ENCODE measurements at places on chromosomes 4 and X.

GRCh38 chrX:48711162-48711928 lies 14.8 kb downstream of the SUV39H1 start:
- DNase-seq = no peak

DNA sequence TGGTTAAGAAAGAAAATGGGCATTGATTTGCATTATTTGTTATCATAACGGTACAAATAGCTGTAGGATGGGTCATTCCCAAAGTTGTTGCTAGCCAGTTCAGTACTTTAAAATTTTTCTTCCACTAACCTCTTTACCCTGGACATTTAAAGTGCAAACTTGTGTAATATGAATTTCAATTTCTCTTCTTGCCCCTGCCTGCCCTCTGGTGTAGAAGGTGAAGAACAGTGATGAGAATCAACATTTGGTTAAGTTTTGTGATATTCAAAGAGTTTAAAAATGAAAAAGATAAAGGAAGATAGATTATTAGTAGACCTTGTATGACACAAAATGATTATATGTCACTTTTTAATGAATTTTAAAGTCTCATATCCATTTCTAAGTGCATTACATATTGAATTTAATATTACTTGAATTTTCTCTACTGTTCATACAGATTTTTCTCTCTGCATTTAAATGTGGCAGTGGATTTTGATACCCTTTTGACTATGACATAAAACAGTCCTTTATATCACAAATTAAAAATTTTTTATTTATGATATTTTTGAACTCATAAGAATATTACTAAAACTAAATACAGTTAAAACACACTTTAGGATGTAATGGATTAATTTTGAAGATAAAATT lies 337.7 kb downstream of the BMPR1B start:
- peak; percentile 74 for DNase-seq

- peak; percentile 46 for DNase-seq
Measured at GRCh38 chrX:153723351-153724251, 586 bp downstream of the BCAP31 start.

DNA sequence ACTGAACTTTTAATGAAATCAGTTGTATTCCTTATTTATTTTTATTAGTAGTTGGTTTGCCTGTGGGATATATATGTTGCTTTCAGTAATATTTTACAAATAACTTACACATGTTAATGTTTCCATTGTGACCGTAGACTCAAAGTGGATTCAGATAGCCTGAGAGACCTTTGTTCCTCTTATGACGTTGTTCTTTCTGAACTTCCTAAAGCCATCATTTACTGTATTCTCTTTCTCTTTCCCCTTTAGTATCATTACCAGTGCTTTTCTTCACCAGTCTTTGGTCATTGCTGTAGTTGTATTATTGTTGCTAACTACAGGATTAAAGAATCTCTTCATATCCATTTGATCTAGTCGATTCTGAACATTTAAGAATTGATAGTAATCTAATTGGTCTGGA lies 4.3 kb downstream of the STIM2 start:
- DNase-seq = no peak

GRCh38 chrX:13051529-13052172 lies 7.2 kb upstream of the FAM9C start:
- DNase-seq = peak; percentile 49

DNA sequence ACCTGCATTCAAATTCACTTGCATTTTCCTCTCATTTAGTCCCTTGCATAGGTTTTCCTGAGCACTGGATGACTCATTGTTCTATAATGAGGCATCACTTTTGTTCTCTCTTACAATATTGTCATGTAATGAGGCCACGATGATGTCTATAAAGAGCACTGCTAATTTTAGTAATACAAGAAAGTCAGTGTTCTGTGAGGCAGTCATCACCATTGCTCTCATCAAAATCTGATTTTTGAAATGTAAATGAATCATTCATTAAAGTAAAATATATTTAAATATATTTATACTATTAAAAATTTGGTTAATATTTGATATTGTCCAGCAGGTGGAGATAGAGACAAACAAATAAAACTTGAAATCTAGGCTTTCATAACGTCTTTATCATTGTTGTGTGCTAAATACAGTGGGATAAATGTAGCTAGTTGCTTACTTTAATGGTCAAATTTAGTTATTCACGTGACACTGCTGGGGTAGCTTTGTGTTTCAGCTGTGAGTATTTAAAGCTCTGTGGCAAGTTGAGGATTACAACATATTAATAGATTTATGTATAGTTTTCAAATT lies 15.4 kb downstream of the HMGB2 start:
- DNase-seq = peak; percentile 78

DNA sequence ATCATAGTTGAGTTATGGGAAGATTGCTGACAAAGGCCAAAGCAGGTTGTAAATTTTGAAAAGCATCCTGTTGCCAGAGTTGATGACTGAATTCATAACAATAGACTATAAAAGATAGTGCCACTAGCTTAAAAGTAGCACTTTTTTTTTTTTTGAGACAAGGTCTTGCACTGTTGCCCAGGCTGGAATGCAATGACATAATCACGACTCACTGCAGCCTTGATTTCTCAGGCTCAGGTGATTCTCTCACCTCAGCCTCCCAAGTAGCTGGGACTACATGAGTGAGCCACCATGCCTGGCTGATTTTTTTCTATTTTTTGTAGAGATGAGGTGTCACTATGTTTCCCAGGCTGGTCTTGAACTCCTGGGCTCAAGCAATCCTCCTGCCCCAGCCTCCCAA lies 122.7 kb downstream of the SPOCK3 start:
- DNase-seq = no peak

GRCh38 chrX:120452131-120452530 lies 17.0 kb downstream of the LAMP2 start:
- peak; percentile 46 for DNase-seq

DNA sequence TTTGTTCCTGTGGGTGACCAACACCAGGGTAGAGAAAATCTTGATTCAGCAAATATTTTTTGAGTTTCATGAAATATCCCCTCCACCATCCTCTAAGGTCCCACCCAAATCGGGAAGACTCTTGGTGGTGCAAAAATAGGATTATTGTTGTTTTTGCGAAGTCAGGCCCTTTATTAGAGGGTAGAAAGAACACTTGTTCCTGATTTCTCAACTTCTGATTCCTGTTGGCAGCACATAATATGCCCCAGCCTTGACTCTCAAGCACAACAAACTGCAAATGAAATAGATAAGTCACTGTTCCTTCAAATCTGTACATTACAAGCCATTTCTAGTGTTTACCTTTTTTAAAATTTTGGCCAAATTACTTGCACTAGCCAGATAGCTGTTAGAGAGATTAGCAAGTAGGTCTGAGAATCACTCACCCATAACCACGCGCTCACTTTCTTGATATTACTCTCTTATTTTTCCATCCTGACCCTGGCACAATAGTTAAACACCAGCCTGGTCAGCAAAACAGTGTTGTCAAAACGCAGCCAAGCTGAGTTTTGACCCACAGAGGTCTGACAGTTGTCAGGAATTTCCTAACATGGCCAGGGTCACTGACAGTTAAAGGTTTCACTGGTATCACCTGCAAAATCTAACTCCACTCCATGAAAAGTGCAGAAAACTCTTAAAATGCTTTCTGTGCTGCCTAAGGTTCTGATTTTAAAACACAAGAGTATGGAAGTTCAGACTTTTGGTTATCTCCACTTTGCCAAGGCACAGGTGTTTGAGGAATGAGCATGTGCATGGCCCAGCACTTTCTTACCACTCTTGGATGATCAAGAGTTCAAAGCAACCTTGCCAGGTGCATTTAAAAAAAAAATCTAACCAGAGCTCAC lies 69.8 kb downstream of the RBM47 start:
- DNase-seq = no peak

DNA sequence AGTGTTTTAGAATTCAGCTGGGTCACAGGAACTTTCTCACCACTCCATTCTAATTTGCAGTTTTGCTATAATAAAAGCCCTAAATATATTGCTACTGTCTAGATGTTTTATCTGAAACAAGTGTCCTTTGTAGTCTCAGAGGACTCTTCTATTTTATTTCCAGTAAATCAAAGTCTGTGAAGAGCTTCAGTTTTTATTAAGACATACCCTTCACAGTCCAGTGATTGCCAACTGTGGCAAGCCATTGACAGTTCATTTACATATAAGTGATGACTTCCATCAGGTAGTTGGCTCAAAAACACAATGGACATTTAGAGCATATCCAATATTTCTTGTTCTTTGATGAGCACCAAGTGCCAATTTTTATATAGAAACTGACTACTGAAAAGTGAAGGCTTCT lies 466.1 kb downstream of the IQCM start:
- no peak for DNase-seq

GRCh38 chr4:11729548-11729947 lies 300.9 kb upstream of the HS3ST1 start:
- DNase-seq = peak; percentile 19

DNA sequence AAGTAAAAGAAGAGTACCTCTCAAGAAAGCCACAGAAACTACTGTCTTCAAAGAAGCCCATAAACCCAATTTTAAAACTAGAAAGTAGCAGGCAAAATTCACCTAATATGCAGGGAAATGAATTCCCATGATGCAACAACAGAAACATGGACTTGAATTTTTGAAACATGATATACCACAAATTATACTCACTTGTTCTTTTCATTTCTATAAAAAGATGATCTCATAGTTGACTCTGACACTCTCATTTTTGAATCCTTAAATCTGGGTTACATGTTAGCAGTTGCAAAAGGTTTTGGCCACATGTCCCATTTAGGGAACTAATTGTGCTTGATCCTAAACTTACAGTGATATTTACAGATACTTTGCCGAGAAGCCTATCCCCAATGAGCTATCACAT lies 1130.8 kb downstream of the FAT4 start:
- no peak for DNase-seq

- no peak for DNase-seq
Measured at GRCh38 chr4:102869569-102870197, 891 bp downstream of the CISD2 start.

- no peak for DNase-seq
Measured at GRCh38 chrX:23327104-23327503, 7.5 kb upstream of the PTCHD1 start.

- DNase-seq = no peak
Measured at GRCh38 chr4:138455097-138455496, 212.9 kb upstream of the SLC7A11 start.

DNA sequence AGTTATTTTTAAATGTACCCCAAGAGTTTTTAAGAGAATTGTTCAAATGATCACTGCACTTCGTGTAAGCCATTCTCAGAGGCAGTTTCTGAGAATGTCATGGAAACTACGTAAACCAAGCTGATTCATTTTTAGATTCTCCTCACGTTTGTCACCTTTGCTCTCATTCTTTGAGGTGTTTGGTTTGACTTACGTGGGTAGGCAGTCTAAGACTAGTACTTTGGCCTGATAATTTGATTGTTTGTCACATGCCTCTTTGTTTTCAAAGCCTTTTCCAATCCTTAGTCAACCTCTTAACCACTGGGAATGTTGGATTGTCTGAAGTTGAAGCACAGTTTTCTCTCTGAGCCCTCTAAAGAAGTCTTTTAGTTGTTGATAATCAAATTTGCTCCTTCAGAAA lies 10.5 kb downstream of the SEPTIN11 start:
- DNase-seq = no peak

- DNase-seq = no peak
Measured at GRCh38 chr4:121014544-121014943, 57.8 kb downstream of the NDNF start.

- peak; percentile 39 for DNase-seq
Measured at GRCh38 chr4:162683659-162684370, 482.9 kb downstream of the NAF1 start.

DNA sequence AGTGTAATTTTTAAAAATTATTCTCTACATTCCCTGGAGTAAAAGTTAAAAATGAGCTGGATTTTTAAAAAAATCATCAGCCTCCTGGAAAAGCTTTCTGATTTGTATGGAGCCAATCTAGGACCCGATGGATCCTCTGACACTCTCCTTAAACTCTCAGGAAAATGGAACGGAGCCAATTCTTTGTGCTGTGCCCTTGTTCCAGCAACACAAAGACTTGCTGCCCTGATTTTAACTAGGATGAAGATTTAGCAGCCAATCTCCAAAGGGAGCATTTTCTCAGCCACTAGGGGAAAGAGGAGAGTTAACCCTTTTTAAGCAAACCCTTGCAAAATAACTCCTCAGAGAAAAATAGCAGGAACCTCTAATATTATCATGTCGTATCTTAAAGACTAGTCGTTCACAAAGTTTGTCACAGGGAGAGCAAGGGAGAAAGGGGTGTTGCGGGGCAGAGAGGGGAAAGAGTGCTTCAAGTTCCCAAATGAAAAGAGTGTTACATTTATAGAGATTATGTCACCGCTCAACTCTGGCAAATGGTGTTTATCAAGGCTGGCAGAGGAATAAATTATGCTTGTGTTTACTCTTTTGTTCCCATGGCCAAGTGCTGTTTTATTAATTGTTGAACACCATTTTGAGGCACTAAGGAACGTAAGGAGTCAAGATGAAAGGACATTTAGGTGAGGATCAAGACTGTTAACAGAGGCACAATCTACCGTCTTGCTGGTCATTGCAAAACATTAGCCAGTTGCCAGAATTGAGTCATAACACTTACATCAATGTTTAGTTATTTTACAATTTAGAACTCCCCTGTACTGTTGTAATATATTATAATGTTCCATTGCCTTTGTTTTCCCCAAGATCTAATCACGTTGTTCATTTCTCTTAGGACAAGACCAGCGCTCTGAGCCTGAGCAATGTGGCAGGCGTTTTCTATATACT lies 250.7 kb downstream of the THOC2 start:
- peak; percentile 5 for DNase-seq

- no peak for DNase-seq
Measured at GRCh38 chrX:50769389-50770063, 44.5 kb downstream of the SHROOM4 start.

DNA sequence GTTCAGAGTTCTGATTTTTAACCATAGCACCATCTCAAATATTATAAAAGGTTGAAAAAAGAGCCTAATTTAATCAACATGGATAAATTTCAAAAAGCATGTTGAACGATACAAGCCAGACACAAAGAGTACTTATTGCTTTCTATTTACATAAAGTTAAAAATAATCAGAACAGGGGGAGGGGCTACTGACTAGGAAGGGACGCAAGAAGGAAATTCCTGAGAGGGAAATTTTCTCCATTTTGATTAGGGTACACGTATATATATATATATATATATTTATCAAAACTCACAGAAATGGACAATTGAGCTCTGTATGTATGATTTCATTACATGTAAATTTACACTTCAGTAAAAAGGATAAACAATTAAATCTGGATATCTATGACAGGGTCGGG lies 482 bp upstream of the MBTPS2 start:
- peak; percentile 53 for DNase-seq

DNA sequence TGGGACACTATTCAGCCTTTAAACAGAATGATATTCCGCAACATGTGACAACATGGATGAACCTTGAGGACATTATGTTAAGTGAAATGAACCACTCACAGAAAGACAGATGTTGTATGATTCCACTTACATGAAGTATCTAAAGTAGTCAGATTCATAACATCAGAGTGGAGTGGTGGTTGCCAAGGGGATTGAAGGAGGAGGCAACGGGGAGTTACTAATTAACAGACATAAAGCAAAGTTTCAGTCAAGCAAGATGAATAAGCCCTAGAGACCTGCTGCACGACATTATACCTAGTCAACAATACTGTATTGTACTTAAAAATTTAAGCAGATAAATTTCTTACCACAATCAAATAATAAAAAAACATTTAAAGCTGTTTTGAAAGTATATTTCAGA lies 105.0 kb upstream of the NR0B1 start:
- DNase-seq = no peak

GRCh38 chr4:188316391-188316790 lies 177.2 kb downstream of the TRIML1 start:
- DNase-seq = no peak

GRCh38 chr4:87074121-87074488 lies 139.3 kb downstream of the AFF1 start:
- DNase-seq = no peak

GRCh38 chr4:74093981-74094623 lies 4.9 kb downstream of the CXCL2 start:
- DNase-seq = no peak

GRCh38 chrX:152892999-152893891 lies 4.6 kb upstream of the ZNF185 start:
- no peak for DNase-seq

Measured in cardiac fibroblast (primary cell).